Endothelial cell (in vitro differentiated cells): ENCODE measurements at places on chromosomes 12 and 14. TPM values are rescaled to one million over a fixed set of nuclear protein-coding genes. Genes with fewer than 3 reads are reported as not detected.

The DIO3 gene
- 6.1 TPM for total RNA-seq

The RDH5 gene
- total RNA-seq: 4.4 TPM

The DCN gene
- not detected for total RNA-seq

The RNU4-1 gene
- total RNA-seq: 6,066 TPM

The PPP1R36 gene
- total RNA-seq: 2.1 TPM

The CYP46A1 gene
- total RNA-seq: 5.2 TPM

The MTRFR gene
- 11.6 TPM for total RNA-seq

- H3K27me3 ChIP-seq: no peaks in the 10 kb centered on the region
- no peak overlapping the region for H3K4me3 ChIP-seq
- peaks cover 10% of the 10 kb centered on the region for H3K4me1 ChIP-seq
- no peak for DNase-seq
Measured at GRCh38 chr14:31059152-31059924, 33.2 kb upstream of the STRN3 start.

- H3K36me3 ChIP-seq: peaks cover 8% of the 10 kb centered on the region
- DNase-seq: peak; percentile 84
- peaks cover 35% of the 10 kb centered on the region for H3K4me1 ChIP-seq
- H3K27ac ChIP-seq: peak within 1 kb of the TSS; percentile 100
Measured at GRCh38 chr14:35121887-35122695, at the start of the genes PPP2R3C and PRORP. TSS of gene PPP2R3C (minus strand) at chr14:35121990. CDS start at chr14:35121959, 31 bp downstream. TSS of gene PRORP (plus strand) at chr14:35122552. CDS start at chr14:35123246, 694 bp downstream.

- peaks cover 10% of the 10 kb centered on the region for H3K4me1 ChIP-seq
- H3K4me3 ChIP-seq: no peak overlapping the region
- peaks cover 16% of the 10 kb centered on the region for H3K36me3 ChIP-seq
- no peaks in the 10 kb centered on the region for H3K27me3 ChIP-seq
- H3K27ac ChIP-seq: no peak overlapping the region
- DNase-seq: no peak
Measured at GRCh38 chr14:89990623-89991275, 35.0 kb downstream of the TDP1 start.

DNA sequence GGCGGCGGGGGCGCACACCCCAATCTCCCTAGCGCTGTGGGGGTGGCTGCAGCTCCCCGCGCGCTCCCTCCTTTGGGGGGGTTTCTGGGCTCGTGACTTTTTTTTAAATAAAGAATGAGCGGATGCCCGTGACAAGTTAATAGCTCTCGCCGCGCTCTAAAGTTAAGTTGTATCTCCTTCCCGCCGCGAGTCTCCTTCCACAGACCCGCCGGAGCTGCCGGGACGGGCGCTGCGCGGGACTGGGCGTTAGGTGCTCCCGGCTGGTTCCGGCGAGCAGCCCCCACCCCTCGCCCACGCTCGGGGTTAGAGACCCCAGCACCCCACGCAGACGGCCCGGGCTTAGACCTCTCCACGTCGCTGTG, 82.6 kb upstream of the HMGA2 start:
- H3K4me3 ChIP-seq: peak overlapping the region; percentile 98
- peaks cover 23% of the 10 kb centered on the region for H3K4me1 ChIP-seq
- peak; percentile 47 for DNase-seq
- peak overlapping the region; percentile 61 for H3K27ac ChIP-seq

GRCh38 chr14:20428010-20428365, 8.0 kb downstream of the KLHL33 start:
- peaks cover 4% of the 10 kb centered on the region for H3K27me3 ChIP-seq
- H3K36me3 ChIP-seq: no peaks in the 10 kb centered on the region
- DNase-seq: no peak
- H3K27ac ChIP-seq: peak overlapping the region; percentile 84

- H3K36me3 ChIP-seq: no peaks in the 10 kb centered on the region
- peaks cover 3% of the 10 kb centered on the region for H3K4me1 ChIP-seq
- DNase-seq: no peak
Measured at GRCh38 chr14:96390965-96391292, 999 bp upstream of the AK7 start.

DNA sequence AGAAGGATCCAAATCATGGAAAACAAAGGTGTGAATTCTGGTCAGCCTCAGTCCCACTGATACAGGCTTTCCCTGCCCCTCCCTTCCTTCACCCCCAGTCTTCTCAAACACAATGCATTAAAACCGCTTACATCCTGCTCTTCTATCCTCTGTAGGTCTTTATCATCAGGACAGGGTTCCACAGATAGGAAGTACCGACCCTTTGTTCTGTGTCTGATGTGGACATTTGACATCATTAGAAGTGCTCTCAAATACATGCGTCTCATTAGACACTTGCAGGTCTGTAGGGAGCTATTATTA, 339 bp downstream of the EDDM3B start:
- DNase-seq: no peak
- no peaks in the 10 kb centered on the region for H3K36me3 ChIP-seq
- H3K4me1 ChIP-seq: peaks cover 28% of the 10 kb centered on the region
- no peak overlapping the region for H3K4me3 ChIP-seq
- peaks cover 6% of the 10 kb centered on the region for H3K27me3 ChIP-seq

DNA sequence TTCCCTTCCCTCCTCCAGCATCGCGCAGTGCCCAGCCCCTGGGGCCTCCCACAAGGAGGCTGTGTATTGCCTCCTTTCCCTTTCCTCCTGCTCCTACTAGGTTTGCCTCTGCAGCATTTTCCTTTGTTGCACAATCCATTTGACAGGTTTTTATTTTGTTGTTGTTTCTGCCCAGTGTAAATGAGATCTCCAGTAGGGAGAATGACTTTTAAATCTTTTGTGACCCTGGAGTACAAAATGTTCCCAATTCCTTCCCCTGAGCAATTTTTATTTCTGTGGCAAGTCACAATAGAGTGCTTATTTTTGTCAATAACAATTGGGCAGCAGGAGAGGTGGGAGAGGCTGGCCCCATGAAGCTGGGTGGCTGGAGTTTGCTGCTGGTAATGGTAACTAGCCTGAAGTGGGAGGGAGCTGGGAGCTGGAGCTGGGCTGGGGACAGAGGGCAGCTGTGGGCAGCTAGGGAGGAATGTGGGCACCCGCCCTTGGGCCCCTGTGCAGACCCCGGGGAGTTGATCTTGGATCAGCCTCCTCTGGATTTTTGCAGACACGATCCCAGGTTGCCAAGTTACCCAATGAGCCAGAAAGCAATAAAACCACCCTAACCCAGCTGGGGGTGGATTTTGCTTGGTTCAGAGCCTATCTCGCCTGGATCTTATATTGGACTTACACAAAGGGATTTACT, 160.1 kb downstream of the KTN1 start:
- H3K36me3 ChIP-seq: no peaks in the 10 kb centered on the region
- no peak overlapping the region for H3K4me3 ChIP-seq
- no peaks in the 10 kb centered on the region for H3K27me3 ChIP-seq
- no peak overlapping the region for H3K27ac ChIP-seq

GRCh38 chr12:2801044-2801783, 6.4 kb downstream of the FKBP4 start:
- H3K4me1 ChIP-seq: peaks cover 10% of the 10 kb centered on the region
- H3K4me3 ChIP-seq: no peak overlapping the region
- DNase-seq: no peak
- peaks cover 7% of the 10 kb centered on the region for H3K27me3 ChIP-seq
- peaks cover 59% of the 10 kb centered on the region for H3K36me3 ChIP-seq

DNA sequence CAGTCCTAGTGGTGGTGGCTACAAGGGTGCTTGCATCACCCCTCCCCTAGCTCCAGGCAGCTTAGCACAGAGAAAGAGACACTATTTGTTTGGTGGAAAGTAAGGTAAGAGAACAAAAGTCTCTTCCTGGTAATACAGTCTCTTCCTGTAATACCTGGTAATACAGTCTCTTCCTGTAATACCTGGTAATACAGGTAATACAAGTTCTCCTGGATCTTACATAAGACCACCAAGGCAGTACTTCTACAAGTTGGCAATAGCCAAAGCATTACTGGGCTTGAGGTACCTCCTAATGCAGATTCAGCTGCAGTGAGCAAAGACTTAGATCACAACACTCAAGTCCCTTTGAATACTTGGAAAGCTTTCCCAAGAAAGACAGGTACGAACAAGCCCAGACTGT, 77.0 kb downstream of the CATSPERB start:
- no peak overlapping the region for H3K27ac ChIP-seq
- H3K4me1 ChIP-seq: no peaks in the 10 kb centered on the region
- no peak overlapping the region for H3K4me3 ChIP-seq
- no peak for DNase-seq

DNA sequence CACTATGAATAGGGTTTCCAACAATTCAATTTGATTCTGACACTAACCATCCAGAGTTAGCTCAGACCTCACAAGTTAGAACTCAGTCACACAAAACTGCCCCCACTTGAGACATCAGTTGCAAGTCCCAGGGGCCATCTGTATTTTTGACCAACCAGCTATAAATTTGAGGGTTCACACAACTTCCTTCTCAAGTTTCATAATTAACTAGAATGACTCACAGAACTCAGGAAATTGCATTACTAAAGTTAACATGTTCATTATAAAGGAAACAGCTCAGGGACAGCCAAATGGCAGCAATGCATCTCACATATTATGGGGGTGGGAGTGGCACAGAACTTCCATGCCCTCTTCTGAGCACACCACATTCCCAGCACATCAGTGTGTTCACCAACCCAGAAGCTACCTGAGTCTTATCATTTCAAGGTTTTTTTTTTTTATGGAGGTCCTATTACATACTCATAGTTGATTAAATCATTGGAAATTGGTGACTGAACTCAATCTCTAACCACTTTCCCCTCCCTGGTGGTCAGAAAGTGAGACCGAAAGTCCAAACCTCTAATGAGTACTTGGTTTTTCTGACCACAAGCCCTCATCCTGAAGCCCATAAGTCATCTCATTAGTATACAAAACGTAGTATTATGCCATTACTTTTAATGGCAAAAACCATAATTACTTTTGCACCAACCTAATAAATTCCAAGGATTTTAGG, 1721.5 kb upstream of the SEL1L start:
- no peak overlapping the region for H3K4me3 ChIP-seq
- no peak for DNase-seq
- no peaks in the 10 kb centered on the region for H3K4me1 ChIP-seq
- no peak overlapping the region for H3K27ac ChIP-seq
